ENCODE measurements at places on chromosomes 6 and 20. TPM values are rescaled to one million over a fixed set of nuclear protein-coding genes. Genes with fewer than 3 reads are reported as not detected.

- no peaks in the 10 kb centered on the region for H3K27me3 ChIP-seq
- no peaks in the 10 kb centered on the region for H3K36me3 ChIP-seq
- no peak for DNase-seq
- no peaks in the 10 kb centered on the region for H3K4me1 ChIP-seq
- no peak overlapping the region for H3K4me3 ChIP-seq
- no peak overlapping the region for H3K27ac ChIP-seq
Measured at GRCh38 chr6:48110436-48111142, 408 bp downstream of the PTCHD4 start.

GRCh38 chr20:25025091-25025861 is 32.7 kb downstream of the ACSS1 start:
- H3K27me3 ChIP-seq: no peaks in the 10 kb centered on the region
- peaks cover 17% of the 10 kb centered on the region for H3K36me3 ChIP-seq
- no peak overlapping the region for H3K27ac ChIP-seq
- H3K4me1 ChIP-seq: no peaks in the 10 kb centered on the region
- DNase-seq: no peak
- no peak overlapping the region for H3K4me3 ChIP-seq

DNA sequence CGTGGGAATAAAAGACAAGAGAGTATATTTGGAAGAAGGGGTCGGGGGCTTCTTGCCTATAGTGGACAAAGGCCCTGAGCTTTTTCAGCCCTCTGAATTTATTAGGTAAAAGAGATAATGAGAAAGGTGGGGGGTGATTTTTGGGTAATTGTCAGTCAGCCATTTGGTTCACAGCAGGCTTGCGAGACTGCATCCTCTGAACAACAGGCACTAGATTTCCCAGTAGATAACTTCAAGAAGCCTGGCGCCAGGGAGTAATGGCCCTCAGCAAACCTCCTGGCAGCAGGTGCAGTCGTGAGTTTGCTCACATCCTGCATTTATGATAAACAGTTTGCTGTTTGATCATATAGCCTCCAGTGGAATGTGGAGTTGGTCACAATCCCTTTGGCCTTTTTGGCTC is 609.0 kb downstream of the DHX35 start:
- no peaks in the 10 kb centered on the region for H3K4me1 ChIP-seq
- no peak overlapping the region for H3K27ac ChIP-seq
- no peaks in the 10 kb centered on the region for H3K27me3 ChIP-seq

- H3K36me3 ChIP-seq: no peaks in the 10 kb centered on the region
- H3K27me3 ChIP-seq: no peaks in the 10 kb centered on the region
- no peak overlapping the region for H3K27ac ChIP-seq
- no peak overlapping the region for H3K4me3 ChIP-seq
Measured at GRCh38 chr20:57384486-57384885, 6.7 kb upstream of the RBM38 start.

- no peak for DNase-seq
- no peak overlapping the region for H3K4me3 ChIP-seq
- H3K36me3 ChIP-seq: no peaks in the 10 kb centered on the region
- peaks cover 23% of the 10 kb centered on the region for H3K27me3 ChIP-seq
- H3K27ac ChIP-seq: no peak overlapping the region
Measured at GRCh38 chr20:59047938-59048680, 5.5 kb upstream of the PRELID3B start.

DNA sequence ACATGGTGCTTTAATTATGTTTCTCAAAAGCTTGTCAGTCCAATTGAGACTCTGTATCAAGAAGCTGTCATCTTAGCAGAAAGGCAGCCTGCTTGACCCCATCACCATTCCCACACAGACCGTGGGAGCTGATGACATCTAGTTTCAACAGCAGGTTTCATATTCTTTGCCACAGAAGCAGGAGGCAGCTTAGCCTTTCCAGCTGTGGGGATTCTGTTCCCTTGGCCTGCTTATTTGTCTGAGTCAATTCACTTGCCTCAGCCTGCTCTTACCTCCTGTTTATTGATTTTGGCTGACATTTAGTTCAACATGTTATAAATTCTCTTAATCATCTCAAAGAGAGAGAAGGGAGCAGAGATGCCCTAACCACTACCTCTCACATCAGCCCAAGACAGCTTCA is 527.7 kb downstream of the ADGRB3 start:
- H3K4me1 ChIP-seq: no peaks in the 10 kb centered on the region
- H3K4me3 ChIP-seq: no peak overlapping the region
- no peaks in the 10 kb centered on the region for H3K36me3 ChIP-seq

- H3K4me3 ChIP-seq: no peak overlapping the region
- DNase-seq: no peak
- H3K27ac ChIP-seq: no peak overlapping the region
- peaks cover 17% of the 10 kb centered on the region for H3K27me3 ChIP-seq
Measured at GRCh38 chr20:20856306-20856705, 143.9 kb upstream of the RALGAPA2 start.

GRCh38 chr6:33954453-33954852 is 150.7 kb upstream of the MLN start:
- H3K4me3 ChIP-seq: no peak overlapping the region
- peaks cover 5% of the 10 kb centered on the region for H3K4me1 ChIP-seq
- no peak for DNase-seq

The MYCT1 gene
- not detected for total RNA-seq

The TMEM14C gene
- 44.2 TPM for total RNA-seq

DNA sequence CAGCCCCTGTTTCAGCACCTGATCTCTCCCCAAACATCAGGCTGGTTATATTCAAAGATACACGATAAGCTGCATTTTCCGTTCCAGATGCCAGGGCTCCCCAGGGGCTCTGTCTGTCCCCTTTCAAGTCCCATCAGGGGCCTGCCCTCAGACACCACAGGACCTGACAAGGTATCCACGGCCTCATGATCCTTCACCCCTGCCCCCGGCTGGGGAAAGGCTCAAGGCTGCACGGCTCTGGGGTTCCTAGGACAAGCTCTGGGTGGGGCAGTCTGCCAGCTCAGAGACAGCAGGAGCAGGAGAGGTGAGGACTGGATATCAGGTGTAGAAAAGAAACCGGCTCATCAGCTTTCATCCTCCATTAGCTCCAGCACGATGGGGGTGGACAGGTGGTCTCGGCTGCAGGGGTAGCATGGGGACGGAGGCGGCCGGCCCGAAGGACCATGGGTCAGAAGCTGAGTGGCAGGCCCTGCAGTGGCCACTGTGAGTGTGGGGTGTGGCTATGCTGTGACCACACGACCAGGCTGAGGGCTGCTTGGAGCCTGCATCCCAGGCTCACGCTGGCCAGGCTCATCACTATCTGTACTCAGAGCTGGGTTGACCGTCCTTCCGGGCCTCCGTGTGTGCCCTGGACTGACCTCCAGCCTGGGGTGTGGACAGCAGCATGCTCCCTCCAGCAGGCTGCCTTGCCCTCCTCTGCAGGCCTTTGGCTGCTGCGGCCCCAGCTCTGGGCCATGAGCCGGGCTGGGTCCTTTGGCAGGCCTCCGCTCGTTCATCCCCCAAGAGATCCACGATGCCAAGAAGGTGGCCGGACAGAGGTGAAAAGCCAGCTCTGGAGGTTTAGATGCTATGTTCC is 386.2 kb downstream of the THBS2 start:
- no peaks in the 10 kb centered on the region for H3K36me3 ChIP-seq
- H3K4me3 ChIP-seq: no peak overlapping the region
- no peak overlapping the region for H3K27ac ChIP-seq

- H3K4me1 ChIP-seq: no peaks in the 10 kb centered on the region
- no peak overlapping the region for H3K4me3 ChIP-seq
- H3K27me3 ChIP-seq: peaks cover 7% of the 10 kb centered on the region
- DNase-seq: no peak
- no peaks in the 10 kb centered on the region for H3K36me3 ChIP-seq
- H3K27ac ChIP-seq: no peak overlapping the region
Measured at GRCh38 chr6:148251891-148252290, 90.7 kb upstream of the SASH1 start.

The DDX43 gene
- total RNA-seq: 3.5 TPM

DNA sequence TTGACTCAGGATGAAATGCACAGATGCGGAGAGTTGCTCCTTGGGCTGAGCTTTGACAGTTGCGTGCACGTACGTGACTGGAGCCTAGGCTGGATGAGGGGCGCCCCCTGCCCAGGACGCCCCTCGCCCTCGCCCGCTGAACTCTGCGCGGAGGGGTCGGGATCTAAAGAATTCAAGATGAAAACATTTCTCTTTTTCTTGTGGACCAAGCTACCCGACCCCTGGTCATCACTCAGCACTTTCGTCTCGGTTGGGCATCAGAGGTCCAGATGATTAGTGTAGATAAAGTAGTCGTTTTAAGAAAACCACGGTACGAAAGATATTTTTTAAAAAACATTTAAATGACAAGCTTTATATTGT is 700 bp downstream of the DTD1 start:
- peak overlapping the region; percentile 80 for H3K4me3 ChIP-seq
- H3K4me1 ChIP-seq: peaks cover 19% of the 10 kb centered on the region
- peak overlapping the region; percentile 79 for H3K27ac ChIP-seq
- peak; percentile 36 for DNase-seq
- peaks cover 6% of the 10 kb centered on the region for H3K27me3 ChIP-seq

- H3K27ac ChIP-seq: peak overlapping the region; percentile 54
- H3K4me3 ChIP-seq: no peak overlapping the region
- peaks cover 62% of the 10 kb centered on the region for H3K4me1 ChIP-seq
- no peak for DNase-seq
- H3K36me3 ChIP-seq: peaks cover 4% of the 10 kb centered on the region
Measured at GRCh38 chr6:105649192-105649591, 246.3 kb upstream of the PREP start.

The C20orf202 gene
- 0.26 TPM for total RNA-seq

GRCh38 chr6:73624896-73625295 is 28.9 kb downstream of the SLC17A5 start:
- H3K27me3 ChIP-seq: no peaks in the 10 kb centered on the region
- peaks cover 8% of the 10 kb centered on the region for H3K4me1 ChIP-seq
- H3K27ac ChIP-seq: no peak overlapping the region
- H3K36me3 ChIP-seq: peaks cover 9% of the 10 kb centered on the region
- no peak for DNase-seq
- no peak overlapping the region for H3K4me3 ChIP-seq

The POM121L2 gene
- not detected for total RNA-seq

- no peak overlapping the region for H3K4me3 ChIP-seq
- H3K27ac ChIP-seq: no peak overlapping the region
- no peaks in the 10 kb centered on the region for H3K4me1 ChIP-seq
- H3K27me3 ChIP-seq: no peaks in the 10 kb centered on the region
- H3K36me3 ChIP-seq: no peaks in the 10 kb centered on the region
Measured at GRCh38 chr6:14992382-14992781, 253.5 kb upstream of the JARID2 start.

The FARS2 gene
- 18.4 TPM for total RNA-seq

GRCh38 chr20:12670301-12670700 is 338.5 kb upstream of the SPTLC3 start:
- H3K36me3 ChIP-seq: no peaks in the 10 kb centered on the region
- no peaks in the 10 kb centered on the region for H3K27me3 ChIP-seq
- H3K4me3 ChIP-seq: no peak overlapping the region
- no peak for DNase-seq
- no peaks in the 10 kb centered on the region for H3K4me1 ChIP-seq
- H3K27ac ChIP-seq: no peak overlapping the region

GRCh38 chr6:119241111-119241465 is 108.5 kb downstream of the MAN1A1 start:
- peaks cover 18% of the 10 kb centered on the region for H3K36me3 ChIP-seq
- no peak for DNase-seq
- no peak overlapping the region for H3K27ac ChIP-seq
- no peaks in the 10 kb centered on the region for H3K27me3 ChIP-seq
- H3K4me1 ChIP-seq: peaks cover 1% of the 10 kb centered on the region
- no peak overlapping the region for H3K4me3 ChIP-seq

DNA sequence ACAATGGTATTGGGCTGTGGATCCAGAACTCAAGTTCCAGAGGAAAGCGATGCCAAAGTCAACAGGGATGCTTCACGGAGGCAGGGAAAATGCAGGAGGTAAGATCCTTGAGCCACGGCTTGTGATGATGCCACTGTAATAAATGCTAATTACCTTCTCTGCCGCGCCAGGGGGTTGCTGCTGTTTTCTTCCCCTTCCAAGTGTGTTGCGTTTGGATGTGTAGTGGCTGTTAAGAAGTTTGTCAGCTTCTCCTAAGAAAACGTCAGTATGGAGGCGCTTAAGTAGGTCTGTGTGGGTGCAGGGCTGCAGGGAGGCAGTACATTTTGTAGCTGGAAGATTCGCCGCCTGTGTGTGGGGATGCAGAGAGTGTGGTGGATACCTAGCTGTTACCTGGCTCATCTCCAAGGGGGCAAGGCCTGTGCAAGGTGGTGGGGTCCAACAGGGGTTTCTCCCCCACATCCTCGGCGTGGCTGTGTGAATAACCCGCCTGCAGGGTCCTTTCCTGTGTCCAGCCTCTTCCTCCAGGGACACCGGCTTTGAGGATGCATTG is 318.7 kb downstream of the CDH4 start:
- DNase-seq: no peak
- no peaks in the 10 kb centered on the region for H3K27me3 ChIP-seq
- H3K4me3 ChIP-seq: no peak overlapping the region
- no peaks in the 10 kb centered on the region for H3K4me1 ChIP-seq
- no peak overlapping the region for H3K27ac ChIP-seq

DNA sequence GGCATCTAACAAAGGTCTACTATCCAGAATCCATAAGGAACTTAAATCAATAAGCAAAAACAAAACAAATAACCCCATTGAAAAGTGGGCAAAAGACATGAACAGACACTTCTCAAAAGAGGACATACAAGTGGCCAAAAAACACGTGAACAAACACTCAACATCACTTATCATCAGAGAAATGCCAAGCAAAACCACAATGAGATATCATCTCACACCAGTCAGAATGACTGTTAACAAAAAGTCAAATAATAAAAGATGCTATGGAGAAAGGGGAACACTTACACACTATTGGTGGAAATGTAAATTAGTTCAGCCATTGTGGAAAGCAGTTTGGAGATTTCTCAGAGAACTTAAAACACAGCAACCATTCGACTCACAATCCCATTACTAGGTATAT is 19.4 kb upstream of the VNN1 start:
- no peak overlapping the region for H3K4me3 ChIP-seq

DNA sequence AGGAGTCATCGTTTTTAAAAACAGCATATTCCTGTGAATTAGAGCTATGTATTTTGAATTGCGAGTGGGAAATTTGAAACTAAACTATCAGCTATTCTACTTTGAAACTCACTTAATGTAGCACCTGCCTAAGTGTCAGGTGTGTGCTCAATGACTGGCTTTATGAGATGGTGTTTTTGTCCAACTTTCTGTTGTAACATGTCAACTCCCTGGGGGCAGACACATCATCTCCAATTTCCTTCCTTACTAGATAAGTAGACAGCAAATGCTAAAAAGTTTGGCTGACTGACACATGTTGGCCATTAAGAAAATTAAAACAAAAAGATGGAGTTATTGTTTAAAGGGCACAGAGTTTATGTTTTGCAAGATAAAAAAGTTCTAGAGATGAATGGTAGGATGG is 226.9 kb downstream of the TFAP2B start:
- H3K4me1 ChIP-seq: no peaks in the 10 kb centered on the region
- no peak for DNase-seq
- no peak overlapping the region for H3K4me3 ChIP-seq
- H3K27me3 ChIP-seq: no peaks in the 10 kb centered on the region

- peaks cover 9% of the 10 kb centered on the region for H3K27me3 ChIP-seq
- H3K27ac ChIP-seq: no peak overlapping the region
- H3K4me3 ChIP-seq: no peak overlapping the region
Measured at GRCh38 chr20:48544402-48545339, 283.1 kb downstream of the PREX1 start.

DNA sequence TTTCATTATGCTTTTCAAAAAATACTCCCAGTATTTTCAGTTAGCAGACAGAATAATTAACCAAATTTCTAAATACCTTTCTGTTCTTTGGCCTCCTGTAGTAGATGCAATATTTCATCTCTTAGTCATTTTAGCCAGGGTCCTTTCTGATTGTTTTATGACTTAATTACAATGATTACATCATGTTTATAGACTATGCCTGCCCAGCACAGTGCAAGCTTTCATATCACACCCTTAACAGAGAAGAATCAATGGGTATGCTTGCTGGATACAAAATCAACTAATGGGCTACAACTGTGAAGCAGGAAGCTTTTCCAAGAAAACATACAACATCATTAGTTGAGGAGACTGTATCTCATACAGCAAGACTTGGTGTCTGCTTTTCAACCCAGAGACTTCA is 119.8 kb upstream of the NRSN1 start:
- H3K36me3 ChIP-seq: no peaks in the 10 kb centered on the region
- no peaks in the 10 kb centered on the region for H3K27me3 ChIP-seq
- DNase-seq: no peak
